Left kidney (tissue), 8 donors: ENCODE measurements at places on chromosomes 2 and 18.

DNA sequence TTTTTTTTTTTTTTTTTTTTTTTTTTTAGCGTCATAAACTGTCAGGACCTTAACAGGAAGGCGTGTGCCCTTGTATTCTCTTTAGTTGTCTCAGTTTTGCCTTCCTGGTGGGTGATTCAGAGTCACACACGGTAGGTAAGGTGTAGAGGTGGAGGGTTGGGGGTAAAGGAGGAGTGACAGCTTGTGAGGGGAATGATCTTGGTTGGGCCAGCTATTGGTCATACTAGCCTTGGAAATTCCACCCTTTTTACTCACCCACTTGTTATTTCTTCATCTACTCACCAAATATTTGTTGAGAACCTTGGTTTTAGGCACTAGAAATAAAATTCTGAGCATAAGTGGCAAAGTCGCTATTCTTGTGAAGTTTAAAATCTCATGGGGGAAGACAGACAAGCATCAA lies 22.2 kb downstream of the SMIM21 start:
- DNase-seq: no peak

GRCh38 chr18:34800381-34800780 lies 90.3 kb downstream of the DTNA start:
- DNase-seq: no peak

DNA sequence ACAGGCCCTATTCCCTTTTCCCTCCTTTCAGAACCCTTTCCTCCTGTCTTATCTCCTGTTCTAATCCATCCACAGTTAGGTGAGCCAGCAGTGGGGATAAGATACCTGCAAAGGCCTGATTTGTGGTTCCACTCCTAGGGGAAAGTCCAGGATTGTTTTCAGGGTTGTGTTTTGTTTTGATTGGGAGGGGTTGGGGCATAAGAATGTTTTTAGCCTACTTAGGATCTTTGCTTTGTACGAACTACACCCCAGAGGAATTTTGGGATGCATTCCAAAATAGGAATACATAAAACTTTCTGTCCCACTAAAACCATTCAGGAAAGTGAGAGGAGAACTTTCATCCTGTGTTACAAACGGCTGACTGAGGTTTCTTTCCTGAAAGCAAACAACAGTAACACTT lies 150.8 kb upstream of the PGAP1 start:
- no peak for DNase-seq

GRCh38 chr2:152428800-152429582 lies 94.0 kb downstream of the FMNL2 start:
- DNase-seq: no peak

- no peak for DNase-seq
Observed at GRCh38 chr18:33239298-33239697, 201.2 kb downstream of the CCDC178 start.

DNA sequence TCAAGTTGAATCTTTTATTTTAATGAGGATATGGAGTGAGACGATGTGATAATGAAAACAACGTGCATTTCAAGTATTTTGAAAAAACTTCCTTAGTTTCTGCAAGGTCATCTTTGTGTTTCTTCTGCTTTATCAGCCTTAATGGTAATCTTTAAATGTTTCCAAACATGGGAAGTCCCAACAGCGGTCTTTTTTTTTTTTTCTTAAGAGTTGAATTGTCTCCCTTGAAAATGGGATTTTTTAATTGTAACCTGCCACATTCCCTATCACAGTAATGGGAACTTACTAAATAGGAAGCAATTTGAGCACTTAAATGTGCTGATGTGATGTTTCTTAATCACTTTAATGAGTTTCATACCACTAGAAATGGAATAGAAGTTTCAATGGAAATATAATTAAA lies 45.8 kb downstream of the ATIC start:
- DNase-seq: no peak

DNA sequence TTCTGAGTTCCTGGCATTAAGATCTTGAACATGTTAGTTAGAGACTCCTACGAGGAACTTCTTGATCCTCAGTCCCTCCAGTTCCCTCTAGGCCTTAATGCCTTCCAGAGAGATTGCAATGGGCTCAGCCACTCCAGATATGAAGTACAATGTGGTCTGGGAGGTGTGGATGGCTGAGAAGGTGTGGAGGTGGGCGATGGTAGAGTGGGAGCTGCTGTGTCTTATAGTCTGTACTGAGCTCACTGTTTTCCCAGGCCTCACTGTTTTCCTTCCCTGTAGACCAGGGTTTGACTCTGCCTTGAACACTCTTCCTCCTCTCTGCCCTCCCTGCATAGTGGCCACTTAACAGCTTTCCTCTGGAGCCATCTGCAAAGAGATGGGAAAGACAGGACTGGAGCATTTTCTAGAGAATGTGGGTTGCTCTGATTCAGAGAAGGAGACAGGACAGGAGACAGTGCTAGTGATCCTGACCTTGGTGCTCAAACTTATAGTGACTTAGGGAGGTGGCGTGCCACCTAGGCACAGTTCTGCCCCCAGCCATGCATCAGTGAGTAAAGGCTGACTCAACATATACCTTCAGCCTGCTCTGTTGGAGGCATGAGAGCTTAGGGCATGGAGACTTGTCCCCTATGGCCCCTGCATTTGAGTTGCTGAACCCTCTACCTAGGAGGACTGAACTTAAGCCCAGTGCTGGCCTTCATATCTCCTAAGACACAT lies 129.7 kb downstream of the TDRD15 start:
- DNase-seq: no peak

DNA sequence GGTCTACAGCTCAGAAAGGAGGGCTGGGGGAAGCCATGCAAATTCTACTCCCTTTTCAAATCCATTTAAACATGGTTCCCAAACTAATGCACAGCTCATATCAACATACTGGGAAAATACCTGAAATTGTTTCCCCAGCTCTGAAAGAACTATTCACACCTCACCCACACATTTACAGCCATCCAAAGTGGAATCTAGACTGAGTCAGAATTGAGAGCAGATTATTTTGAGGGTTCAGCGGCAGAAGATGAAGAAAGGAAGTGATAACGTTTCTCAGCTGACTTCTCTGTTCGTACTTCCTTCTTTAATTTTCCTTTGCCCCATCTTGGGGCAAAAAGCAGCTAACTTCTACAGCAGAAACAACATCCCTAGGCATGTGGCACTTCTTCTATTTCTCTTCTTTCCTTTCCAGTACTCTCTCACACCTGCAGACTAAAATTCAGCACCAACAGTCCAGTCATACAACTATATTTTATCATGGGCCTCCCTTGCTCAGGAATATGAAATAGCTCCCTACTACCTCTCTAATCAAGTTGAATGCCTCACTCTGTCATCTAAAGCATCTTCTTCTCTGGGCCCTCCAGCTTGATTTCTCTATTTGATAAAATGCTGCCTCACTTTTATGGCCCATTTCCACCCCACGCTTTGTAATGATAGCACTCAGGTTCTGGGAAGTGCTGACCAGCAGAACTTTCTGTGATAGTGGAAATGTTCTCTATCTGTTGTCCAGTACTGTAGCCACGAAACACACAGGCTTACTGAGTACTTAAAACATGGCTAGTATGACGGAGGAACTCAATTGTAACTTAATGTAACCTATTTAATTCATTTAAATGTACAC lies 35.9 kb downstream of the ARHGAP25 start:
- no peak for DNase-seq

DNA sequence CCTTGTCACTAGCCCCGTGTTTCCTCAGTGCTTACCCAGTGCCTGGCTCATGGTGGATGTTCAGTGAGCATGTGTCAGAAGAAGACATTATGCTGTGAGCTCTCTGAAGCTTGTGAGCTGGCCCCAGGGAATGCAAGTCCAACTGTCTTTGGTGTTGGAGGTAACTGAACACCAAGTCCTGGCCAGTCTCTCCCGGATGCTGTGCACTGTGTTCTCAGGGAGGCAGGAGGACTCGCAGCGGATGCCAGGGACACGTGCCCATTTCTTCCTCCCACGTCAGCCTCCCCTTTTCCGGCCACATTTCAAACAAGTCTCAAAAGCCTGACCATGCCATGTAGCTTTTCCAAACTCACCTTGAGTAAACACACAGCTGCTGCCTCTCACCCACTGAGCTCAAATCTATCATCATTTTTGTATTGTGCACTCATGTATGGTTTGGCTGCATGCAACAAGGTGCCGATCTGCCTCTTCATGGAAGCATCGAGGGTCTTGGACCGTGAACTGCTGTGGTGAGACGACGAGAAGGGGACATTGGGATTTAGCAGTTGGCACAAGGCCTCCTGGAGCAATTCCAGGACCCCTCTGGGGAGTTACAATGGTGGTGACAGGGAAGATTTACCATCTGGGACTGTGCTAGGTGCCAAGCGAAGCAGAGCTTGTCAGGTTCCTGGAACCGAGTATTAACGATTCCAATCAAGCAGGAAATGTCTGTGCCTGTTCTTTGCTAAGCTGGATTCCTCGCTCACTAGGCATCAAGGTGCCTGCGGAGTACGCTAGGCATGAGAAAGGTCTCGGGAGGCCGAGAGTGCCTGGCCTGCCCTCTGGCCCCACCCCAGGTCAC lies 44.4 kb upstream of the MGAT4A start:
- peak; percentile 30 for DNase-seq

DNA sequence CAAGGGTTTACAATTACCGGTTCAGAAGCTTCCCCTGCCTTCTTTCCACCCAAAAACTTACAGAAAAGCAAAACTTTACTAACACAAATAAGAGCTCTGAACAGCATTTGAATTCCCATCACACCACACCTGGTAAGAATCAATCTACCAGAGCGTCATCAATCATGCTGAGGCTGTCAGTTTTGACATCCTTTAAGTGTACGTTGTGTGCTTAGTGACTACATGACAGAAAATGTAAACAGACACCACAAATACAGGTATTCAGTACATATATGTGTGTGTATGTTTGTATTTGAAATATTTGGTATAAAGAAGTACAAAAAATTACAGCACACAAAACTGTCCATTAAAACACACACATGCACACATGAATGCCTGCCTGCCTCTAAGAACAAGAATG lies 523.5 kb downstream of the TMEM182 start:
- DNase-seq: no peak

DNA sequence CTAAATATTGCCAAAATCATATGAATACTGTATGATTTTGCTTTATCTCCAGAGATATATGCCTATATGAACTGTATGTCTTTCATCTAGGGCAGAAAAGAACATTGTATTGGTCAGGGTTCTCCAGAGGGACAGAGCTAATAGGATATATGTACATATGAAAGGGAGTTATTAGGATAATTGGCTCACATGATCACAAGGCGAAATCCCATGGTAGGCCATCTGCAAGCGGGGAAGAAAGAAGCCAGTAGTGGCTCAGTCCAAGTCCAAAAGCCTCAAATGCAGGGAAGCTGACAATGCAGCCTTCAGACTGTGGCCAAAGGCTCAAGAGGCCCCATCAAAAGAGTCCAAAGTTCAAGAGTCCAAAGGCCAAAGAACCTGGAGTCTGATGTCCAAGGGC lies 209.9 kb downstream of the RNF144A start:
- no peak for DNase-seq

DNA sequence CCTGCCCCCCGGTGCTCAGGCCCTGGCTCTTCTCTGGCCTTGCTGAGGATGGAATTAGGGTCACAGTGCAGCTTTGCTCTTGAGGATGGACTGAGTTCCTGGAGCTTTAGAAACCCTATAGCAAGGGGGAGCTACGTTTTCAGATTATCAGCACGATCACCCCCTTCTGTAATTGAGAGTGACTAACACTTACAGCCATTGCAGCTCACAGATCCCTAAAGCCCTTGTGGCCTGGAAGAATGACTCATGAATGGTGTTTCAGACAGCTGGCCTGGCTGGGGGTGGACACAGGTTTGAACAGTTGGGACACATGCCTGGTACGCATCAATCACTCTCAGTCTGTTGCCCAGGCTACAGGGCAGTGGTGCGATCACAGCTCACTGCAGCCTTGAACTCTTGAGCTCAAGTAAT lies 79.7 kb upstream of the IGFBP5 start:
- no peak for DNase-seq

DNA sequence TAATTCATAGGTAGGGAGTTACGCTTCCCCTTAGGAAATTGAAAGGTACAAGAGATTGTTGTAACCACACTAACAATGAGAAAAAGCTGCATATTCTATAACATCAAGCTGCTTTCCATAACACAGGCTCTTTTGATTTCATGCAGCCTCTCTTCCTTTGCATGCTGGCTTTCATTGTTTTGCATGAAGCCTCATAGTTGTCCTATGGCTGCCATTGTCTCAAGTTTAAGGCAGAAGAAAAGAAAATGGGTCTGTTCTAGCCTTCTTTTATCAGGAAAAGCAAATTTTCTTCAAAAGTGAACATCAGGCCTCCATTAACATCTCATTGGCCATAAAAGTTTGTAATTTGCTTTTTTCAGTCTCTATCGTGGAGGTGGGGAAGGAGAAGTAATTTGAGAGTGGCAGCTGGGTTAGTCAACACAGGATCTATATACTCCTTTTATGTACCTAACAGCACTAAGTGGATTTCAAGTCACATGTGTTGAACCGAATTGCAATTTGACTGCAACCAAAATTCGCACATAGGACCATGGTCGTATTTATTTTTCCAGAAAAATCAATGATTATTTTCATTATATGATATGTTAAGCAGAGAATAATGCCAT lies 248.5 kb upstream of the RND3 start:
- no peak for DNase-seq

- no peak for DNase-seq
Observed at GRCh38 chr2:191427031-191427430, 181.8 kb downstream of the MYO1B start.

DNA sequence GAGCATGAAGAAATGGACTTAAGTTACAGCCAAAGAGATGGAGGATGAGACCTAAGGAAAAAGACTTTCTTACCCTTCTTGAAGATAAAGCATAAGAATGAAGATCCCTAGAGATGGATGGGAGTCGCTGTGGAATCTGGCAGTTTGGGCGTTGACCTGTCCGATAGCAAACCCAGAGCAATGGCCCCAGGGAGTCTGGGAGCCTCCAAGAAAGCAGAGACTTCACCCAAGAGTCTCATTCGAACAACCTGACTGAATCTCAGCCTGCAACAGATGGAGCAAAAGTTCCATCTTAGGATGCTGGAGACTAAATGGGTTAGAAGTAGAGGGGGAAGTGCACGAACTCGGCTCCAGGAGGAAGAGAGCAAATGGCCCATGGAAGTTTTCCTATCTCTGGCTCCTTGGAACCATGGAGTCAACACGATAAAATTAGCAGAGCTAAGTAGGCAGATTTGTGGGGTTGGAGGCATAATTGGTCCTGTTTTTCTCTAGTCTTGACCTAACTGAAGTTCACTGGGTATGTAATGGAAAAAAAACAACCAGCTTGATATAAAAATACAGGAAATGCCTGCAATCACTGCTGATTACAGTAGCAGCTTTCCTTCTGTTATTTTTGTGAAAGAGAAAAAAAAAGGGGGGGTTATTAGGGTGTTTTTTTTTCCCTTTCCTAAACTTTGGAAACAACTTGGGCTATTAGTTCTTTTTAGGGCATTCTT lies 178.4 kb upstream of the EPAS1 start:
- DNase-seq: peak; percentile 26
